Tibial nerve (tissue), 4 donors: ENCODE measurements at places on chromosomes 11 and 22. TPM values are rescaled to one million over a fixed set of nuclear protein-coding genes. Genes with fewer than 3 reads are reported as not detected.

DNA sequence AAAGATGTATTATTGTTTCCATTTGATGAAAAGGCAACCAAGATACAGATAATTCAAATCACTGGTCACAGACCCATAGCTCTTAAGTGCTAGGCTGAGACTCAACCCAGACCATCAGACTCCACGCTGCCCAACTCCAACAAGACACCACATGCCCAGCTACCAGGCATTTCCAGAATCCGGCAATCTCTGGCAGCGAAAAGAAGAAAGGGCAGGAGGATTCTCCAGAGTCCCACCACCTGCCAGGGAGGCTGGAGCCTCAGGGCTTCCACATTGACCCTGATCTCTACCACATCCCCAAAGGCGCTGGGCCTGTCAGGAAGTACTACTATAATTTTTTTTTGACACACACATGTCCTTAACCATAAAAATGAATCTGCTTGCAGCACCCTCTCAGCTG, 61.4 kb upstream of the ARFGAP3 start:
- no peaks in the 10 kb centered on the region for H3K27me3 ChIP-seq
- no peaks in the 10 kb centered on the region for H3K4me1 ChIP-seq
- no peak overlapping the region for H3K27ac ChIP-seq
- H3K36me3 ChIP-seq = no peaks in the 10 kb centered on the region
- no peak overlapping the region for H3K4me3 ChIP-seq

DNA sequence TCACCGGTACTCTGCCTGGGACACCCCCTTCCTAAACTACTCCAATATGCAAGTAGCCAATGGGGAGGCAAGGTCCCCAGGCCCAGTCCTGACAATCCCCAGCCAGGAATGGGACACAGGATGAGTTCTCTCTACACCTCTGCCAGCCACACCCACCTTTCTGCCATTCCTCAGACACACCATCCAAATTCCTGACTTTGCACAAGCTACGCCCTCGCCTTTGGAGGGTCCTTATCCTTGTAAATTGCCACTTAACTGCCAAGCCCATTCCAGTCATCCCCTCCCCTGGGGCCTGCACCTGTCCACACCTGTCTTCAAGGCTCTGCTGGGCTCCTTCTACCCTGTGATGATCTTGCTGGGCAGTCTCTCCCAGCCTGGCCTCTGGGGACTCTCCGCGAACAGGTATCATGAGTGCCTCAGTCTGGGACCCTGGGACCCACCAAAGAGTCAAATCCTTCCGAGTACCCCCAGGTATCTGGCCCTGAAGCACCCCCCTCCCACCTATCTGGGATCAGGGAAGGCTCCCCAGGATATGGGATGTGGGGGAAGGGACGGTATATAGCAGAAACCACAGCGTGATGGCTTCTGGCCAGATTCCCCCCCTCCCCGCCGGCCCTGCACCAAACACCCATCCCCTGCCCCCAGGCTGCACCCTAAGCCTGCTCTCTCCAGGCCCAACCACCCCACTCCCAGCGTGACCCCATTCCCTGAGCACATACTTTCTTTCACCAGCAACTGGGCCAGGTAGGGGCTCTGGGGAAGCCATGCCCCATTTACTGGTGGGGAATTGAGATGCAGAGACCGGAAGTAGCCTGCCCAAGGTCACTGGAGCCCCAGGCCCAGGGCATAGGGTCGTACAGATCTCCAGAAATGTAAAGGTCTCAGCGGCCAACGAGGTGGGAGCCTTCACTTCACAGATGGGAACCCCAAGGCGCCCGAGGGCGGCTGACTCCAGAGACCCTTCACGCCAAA, 806 bp downstream of the ARAP1 start:
- H3K27ac ChIP-seq = peak overlapping the region; percentile 79
- peak overlapping the region; percentile 78 for H3K4me3 ChIP-seq
- H3K36me3 ChIP-seq = peaks cover 15% of the 10 kb centered on the region
- H3K27me3 ChIP-seq = no peaks in the 10 kb centered on the region
- peaks cover 21% of the 10 kb centered on the region for H3K4me1 ChIP-seq

DNA sequence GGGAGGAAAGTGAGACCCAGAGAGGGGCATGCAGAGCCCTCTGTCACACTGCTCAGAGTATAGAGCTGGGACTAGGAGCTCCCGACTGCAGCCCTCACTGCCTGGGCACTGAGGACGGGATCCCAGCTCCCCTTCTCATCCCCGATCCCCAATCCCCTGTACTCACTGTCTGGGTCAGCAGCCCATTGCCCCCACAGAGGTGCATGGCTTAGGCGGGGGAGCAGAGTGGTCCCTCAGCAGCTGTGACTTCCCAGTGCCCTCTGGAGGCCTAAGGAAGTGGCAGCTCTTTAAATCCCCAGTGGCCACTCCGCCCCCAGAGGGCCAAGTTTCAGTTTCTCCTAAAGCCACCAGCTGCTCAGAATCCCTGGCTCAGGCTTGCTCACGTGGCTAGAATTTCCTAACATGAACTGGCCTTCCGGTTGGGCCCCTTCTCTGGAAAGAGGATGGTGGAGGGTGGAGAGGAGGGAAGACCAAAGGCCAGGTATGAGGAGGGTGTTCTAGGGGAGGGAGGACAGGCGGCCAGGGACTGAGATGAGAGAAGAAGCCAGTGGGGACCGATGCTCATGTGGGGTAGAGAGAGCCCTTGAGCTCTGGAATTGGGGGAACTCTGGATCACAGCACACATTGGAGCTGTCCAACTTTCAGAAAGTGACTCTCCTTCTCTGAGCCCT, at the start of gene BATF2:
Gene BATF2, minus strand, starts transcription at position 262 of the 671 bp plus-strand sequence. Its CDS starts 57 bp downstream, at position 205.
- no peaks in the 10 kb centered on the region for H3K4me1 ChIP-seq
- no peaks in the 10 kb centered on the region for H3K36me3 ChIP-seq
- peak within 1 kb of the TSS; percentile 57 for H3K27ac ChIP-seq
- peak; percentile 25 for DNase-seq
- H3K27me3 ChIP-seq = no peaks in the 10 kb centered on the region

- H3K36me3 ChIP-seq = no peaks in the 10 kb centered on the region
- H3K27me3 ChIP-seq = no peaks in the 10 kb centered on the region
- DNase-seq = no peak
Observed at GRCh38 chr22:24367841-24368240, 59.6 kb upstream of the ADORA2A start.

GRCh38 chr11:124402326-124402922, 3.6 kb upstream of the OR8B3 start:
- H3K4me3 ChIP-seq = no peak overlapping the region
- H3K4me1 ChIP-seq = no peaks in the 10 kb centered on the region
- peak; percentile 62 for DNase-seq
- H3K27me3 ChIP-seq = no peaks in the 10 kb centered on the region
- no peaks in the 10 kb centered on the region for H3K36me3 ChIP-seq

GRCh38 chr11:72203163-72203562, 11.2 kb downstream of the FOLR1 start:
- H3K36me3 ChIP-seq = no peaks in the 10 kb centered on the region
- no peak for DNase-seq
- no peaks in the 10 kb centered on the region for H3K4me1 ChIP-seq

DNA sequence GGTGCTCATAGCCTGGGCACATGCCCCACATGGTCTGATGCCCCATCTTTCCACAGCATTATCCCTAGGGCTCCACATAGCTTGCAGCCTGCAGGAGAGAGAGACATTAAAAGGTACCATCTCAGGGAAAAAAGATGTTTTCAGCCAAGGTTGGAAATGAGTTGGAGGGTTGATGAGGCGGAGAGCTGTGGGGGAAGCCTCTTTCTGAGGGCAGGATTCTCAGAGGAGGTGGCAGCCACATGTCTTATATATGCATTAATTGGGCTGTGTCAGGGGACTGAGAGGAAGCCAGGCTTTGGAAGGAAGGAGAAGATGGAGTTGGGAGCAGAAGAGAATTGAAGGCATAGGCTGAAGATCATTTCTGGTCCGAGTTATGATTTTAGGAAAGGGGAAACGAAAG, 57.8 kb downstream of the CEP164 start:
- no peaks in the 10 kb centered on the region for H3K27me3 ChIP-seq
- DNase-seq = no peak
- no peaks in the 10 kb centered on the region for H3K4me1 ChIP-seq
- no peak overlapping the region for H3K4me3 ChIP-seq
- peaks cover 15% of the 10 kb centered on the region for H3K36me3 ChIP-seq

DNA sequence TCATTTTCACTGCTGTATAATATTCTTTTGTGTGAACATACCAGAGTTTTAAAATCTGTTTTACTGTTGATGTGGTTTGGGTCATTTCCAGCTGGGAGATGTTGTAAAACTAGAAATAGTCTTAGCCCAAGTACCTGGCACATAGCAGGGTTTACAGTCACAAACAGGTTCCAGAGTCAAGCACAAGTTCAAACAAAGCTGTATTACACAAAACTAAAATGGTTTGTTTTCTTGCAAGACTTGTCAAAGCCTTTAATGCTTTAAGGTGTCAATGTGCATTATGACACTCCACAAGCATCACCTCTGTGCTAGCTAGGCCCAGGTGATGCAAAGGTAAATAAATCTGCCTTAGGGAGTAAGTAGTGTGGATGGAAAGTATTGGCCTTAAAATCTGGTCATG, 379.1 kb downstream of the MN1 start:
- no peaks in the 10 kb centered on the region for H3K27me3 ChIP-seq
- H3K36me3 ChIP-seq = no peaks in the 10 kb centered on the region
- no peak overlapping the region for H3K4me3 ChIP-seq
- no peak for DNase-seq
- H3K27ac ChIP-seq = no peak overlapping the region

GRCh38 chr11:93662175-93662570, 691 bp downstream of the CEP295 start:
- H3K4me3 ChIP-seq = peak overlapping the region; percentile 52
- no peaks in the 10 kb centered on the region for H3K4me1 ChIP-seq
- H3K36me3 ChIP-seq = no peaks in the 10 kb centered on the region
- H3K27ac ChIP-seq = peak overlapping the region; percentile 87
- H3K27me3 ChIP-seq = no peaks in the 10 kb centered on the region

DNA sequence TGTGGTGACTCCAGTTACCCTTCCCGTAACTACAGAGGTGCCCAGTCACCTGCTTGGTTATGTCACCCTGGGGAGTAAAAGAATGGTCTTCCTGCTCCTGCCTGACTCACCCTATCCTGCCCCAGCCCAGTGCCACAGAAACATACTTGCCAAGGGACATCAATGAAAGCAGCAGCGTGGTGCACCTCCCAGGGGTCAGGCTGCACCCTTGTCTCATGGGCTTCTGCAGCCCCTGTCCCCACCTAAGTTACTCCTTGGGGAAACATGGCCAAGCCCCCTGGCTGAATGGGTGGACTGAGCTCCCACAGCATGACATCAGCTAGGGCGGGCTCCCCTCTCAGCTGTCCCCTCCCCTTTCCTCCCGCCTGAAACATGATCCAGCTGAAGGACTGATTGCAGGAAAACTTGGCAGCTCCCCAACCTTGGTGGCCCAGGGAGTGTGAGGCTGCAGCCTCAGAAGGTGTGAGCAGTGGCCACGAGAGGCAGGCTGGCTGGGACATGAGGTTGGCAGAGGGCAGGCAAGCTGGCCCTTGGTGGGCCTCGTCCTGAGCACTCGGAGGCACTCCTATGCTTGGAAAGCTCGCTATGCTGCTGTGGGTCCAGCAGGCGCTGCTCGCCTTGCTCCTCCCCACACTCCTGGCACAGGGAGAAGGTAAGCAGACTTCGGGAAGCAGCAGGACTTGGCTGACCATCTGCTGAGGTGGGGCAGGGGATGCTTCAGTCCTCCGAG, at the start of gene HTR3A:
Gene HTR3A, plus strand, starts transcription at position 368 of the 730 bp plus-strand sequence. Its CDS starts 218 bp downstream, at position 586.
- no peak within 1 kb of the TSS for H3K27ac ChIP-seq
- H3K36me3 ChIP-seq = no peaks in the 10 kb centered on the region
- H3K4me1 ChIP-seq = no peaks in the 10 kb centered on the region
- no peak within 1 kb of the TSS for H3K4me3 ChIP-seq

GRCh38 chr11:129937592-129938238, 42.3 kb upstream of the NFRKB start:
- no peaks in the 10 kb centered on the region for H3K27me3 ChIP-seq
- no peak overlapping the region for H3K4me3 ChIP-seq
- H3K27ac ChIP-seq = no peak overlapping the region
- no peak for DNase-seq
- no peaks in the 10 kb centered on the region for H3K36me3 ChIP-seq

DNA sequence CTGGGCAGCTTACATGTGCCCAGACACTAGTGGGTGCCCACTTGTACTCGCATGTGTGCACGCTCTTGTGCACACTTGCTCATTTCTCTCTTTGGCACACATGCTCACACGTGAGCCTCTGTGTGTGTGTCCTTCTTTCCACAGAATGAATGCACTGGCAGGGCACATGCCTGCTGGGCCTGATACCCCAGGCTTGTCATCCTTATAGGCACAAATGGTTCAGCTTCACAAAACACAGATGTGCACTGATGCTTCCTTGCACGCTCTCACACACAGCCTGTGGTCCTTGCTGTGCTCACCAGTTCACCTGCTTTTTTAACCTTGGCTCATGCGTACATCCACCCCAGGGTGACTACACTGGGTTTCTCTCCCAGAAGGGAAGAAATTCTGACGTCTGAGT, 174.8 kb downstream of the BUD13 start:
- H3K27ac ChIP-seq = no peak overlapping the region
- no peak overlapping the region for H3K4me3 ChIP-seq
- no peaks in the 10 kb centered on the region for H3K4me1 ChIP-seq

DNA sequence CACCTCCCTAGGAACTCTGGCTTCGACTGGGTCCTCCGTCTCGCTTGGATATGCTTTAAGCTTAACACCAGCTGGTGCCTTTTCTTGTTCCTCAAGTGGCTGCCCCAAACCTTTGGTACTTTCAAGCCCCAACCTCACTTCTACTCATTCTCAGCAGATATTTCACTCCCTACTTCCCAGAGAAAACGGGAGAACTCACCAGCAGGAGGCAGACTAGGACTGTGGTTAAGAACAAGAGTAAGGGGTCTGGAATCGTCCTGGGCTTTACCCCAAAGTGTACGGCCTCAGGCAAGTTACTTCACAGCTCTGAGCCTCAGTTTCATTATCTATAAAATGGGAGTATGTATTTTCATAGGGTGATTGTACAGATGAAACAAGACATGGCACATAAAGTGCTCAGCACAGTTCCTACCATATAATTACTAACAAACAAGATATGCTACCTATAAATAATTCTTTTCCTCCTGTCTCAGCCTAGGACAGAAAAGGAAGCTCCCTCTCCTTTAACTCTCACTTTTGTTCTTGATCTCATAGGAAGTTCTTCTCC, 37.8 kb downstream of the PAMR1 start:
- H3K36me3 ChIP-seq = no peaks in the 10 kb centered on the region
- H3K27ac ChIP-seq = no peak overlapping the region
- no peaks in the 10 kb centered on the region for H3K27me3 ChIP-seq

B4GALNT4 gene
- total RNA-seq = 7.1 TPM

CCDC87 gene
- total RNA-seq = not detected

PARVG gene
- total RNA-seq = 140 TPM

TBCEL gene
- 17.1 TPM for total RNA-seq

SYT9 gene
- not detected for total RNA-seq

PHF21B gene
- 0.39 TPM for total RNA-seq

APOL5 gene
- total RNA-seq = not detected

TENM4 gene
- 15.3 TPM for total RNA-seq

GPR83 gene
- total RNA-seq = not detected

KCNE3 gene
- 6.3 TPM for total RNA-seq

APOA1 gene
- 4.1 TPM for total RNA-seq

TTC38 gene
- total RNA-seq = 85.2 TPM

ANO3 gene
- total RNA-seq = 1.7 TPM

STX3 gene
- 24.9 TPM for total RNA-seq

ANKK1 gene
- total RNA-seq = 2.1 TPM

TCN1 gene
- total RNA-seq = not detected
